Upper lobe of left lung (tissue), 6 donors: ENCODE measurements at places on chromosomes 13 and 19. TPM values are rescaled to one million over a fixed set of nuclear protein-coding genes. Genes with fewer than 3 reads are reported as not detected.
A peak's percentile ranks its signal among the peaks of the same experiment; 100 is the strongest.

NKG7 gene
- total RNA-seq: 21.0 TPM

ZIC5 gene
- not detected for total RNA-seq

ANGPTL8 gene
- not detected for total RNA-seq

GSX1 gene
- total RNA-seq: not detected

LILRB3 gene
- 106 TPM for total RNA-seq

DNA sequence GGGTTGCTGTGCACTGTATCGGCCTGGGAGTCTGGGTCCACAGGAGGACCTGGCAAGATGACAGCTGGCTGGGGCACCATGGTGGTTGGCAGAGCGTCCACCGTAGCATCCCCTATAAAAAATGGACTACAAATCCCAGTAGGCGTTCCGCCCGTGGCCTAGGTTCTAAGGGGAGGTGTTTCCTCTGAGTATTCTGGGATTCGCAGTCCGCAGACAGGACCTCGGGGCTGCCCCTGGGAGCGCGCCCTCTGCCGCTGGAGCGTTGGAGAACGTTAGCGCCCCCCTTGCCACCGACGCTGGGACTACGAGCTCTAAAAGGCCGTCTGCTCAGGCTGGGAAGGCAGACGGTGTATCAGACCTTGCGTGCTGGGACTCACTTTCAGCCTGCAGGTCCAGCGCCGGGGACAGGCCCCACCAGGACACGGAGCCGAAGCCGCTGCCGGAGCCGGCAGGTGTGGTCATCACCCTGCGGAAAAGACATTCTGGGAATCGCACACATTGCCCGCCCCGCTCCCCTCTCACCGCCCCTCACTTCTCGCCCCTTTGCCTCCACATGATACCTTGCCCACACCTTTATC, 372 bp downstream of the DNAAF3 start:
- DNase-seq: peak; percentile 66
- no peak overlapping the region for H3K27ac ChIP-seq
- H3K27me3 ChIP-seq: no peaks in the 10 kb centered on the region
- peaks cover 7% of the 10 kb centered on the region for H3K4me1 ChIP-seq
- H3K4me3 ChIP-seq: peak overlapping the region; percentile 43

GRCh38 chr13:77230560-77230959, 96.3 kb downstream of the MYCBP2 start:
- no peak overlapping the region for H3K27ac ChIP-seq
- H3K36me3 ChIP-seq: no peaks in the 10 kb centered on the region
- no peaks in the 10 kb centered on the region for H3K27me3 ChIP-seq
- DNase-seq: no peak

DNA sequence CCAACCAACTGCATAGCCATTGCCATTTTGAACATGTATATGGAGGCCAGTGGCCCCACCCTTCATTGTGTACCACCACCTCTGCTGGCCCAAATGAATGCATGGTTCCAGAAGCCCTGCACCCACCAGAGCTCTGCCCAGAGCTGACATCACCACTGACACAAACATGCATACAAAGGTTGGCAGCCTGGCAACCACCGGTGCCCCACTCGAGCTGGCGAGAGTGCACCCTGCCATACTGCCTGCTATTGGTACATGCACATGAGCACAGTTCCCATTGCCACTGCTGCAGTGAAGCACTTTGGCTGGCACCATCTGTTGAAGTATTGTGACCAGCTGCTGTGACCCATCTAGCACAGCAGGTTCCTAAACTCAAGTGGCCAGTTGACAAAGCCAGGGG, 1564.9 kb downstream of the OLFM4 start:
- H3K4me1 ChIP-seq: no peaks in the 10 kb centered on the region
- H3K36me3 ChIP-seq: no peaks in the 10 kb centered on the region
- no peaks in the 10 kb centered on the region for H3K27me3 ChIP-seq

- H3K36me3 ChIP-seq: no peaks in the 10 kb centered on the region
- H3K4me3 ChIP-seq: no peak overlapping the region
- H3K27me3 ChIP-seq: no peaks in the 10 kb centered on the region
- H3K27ac ChIP-seq: no peak overlapping the region
Observed at GRCh38 chr19:39199025-39199424, 2.3 kb downstream of the NCCRP1 start.

DNA sequence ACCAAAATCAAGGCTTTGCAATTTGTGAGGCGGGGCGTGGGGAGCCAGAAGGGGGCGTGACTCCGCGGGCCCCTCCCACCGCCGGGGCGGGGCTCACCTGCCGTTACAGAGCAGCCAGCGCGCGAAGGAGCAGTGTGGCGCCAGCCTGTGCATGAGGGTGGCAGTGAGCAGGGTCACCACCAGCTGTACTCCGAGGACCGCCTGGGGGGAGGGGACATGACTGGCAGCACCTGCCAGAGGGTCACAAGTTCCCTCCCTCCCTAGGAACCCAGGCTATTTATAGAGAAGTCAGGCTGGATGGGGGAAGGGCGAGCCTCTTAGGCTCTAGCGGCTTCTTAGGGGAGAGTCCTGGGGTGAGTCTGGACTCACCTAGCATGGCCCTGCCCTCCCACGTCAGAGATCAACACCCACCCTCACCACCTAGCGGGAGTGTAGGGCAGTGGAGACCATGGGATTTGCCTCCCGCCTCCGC, 3.6 kb downstream of the TMEM161A start:
- H3K4me3 ChIP-seq: no peak overlapping the region
- peaks cover 6% of the 10 kb centered on the region for H3K36me3 ChIP-seq
- no peak overlapping the region for H3K27ac ChIP-seq
- H3K27me3 ChIP-seq: no peaks in the 10 kb centered on the region

DNA sequence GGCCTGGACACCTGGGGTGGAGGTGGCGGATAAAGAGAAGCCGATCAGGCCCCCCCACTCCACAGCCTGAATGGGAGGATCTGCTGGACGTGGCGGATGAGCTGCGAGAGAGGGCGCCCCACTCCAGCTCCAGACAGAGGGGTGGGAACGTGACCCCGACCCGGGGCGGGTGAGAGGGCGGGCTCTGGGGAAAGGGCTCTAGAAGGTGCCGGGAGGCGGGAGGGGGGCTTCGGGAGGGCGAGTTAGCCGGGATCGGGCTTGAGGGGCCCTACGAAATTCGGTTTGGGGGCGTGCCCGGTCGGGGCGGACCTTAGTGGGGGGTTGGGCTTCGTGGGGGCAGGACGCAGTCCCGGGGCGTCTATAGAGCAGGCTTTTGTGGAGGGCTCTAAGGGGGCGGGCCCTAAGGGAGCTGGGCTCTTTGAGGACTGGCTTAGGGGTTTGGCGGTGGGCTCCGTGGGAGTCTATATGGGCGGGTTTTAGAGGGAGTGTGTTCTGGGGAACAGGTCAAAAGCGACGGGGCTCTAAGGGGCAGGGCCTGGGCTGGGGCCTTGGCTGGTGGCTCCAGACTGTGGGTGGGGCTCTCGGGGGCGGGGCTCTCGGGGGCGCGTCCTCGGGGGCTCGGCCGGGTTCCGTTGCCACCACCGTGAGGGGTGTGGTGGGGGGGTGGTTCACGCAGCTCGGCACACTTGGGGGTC, 4.1 kb upstream of the NANOS3 start:
- H3K27ac ChIP-seq: no peak overlapping the region
- DNase-seq: no peak
- no peaks in the 10 kb centered on the region for H3K36me3 ChIP-seq
- no peaks in the 10 kb centered on the region for H3K27me3 ChIP-seq

- H3K27ac ChIP-seq: no peak overlapping the region
- no peak for DNase-seq
- peaks cover 5% of the 10 kb centered on the region for H3K36me3 ChIP-seq
- H3K27me3 ChIP-seq: no peaks in the 10 kb centered on the region
Observed at GRCh38 chr19:13783565-13784500, 9.6 kb downstream of the C19orf53 start.

- H3K4me3 ChIP-seq: no peak overlapping the region
- H3K36me3 ChIP-seq: no peaks in the 10 kb centered on the region
- no peaks in the 10 kb centered on the region for H3K27me3 ChIP-seq
- no peak overlapping the region for H3K27ac ChIP-seq
- no peak for DNase-seq
Observed at GRCh38 chr13:28449826-28450773, 44.8 kb downstream of the FLT1 start.

- H3K27me3 ChIP-seq: no peaks in the 10 kb centered on the region
- no peak overlapping the region for H3K4me3 ChIP-seq
- H3K36me3 ChIP-seq: no peaks in the 10 kb centered on the region
- DNase-seq: no peak
- H3K4me1 ChIP-seq: no peaks in the 10 kb centered on the region
Observed at GRCh38 chr19:38478273-38478971, 44.9 kb downstream of the RYR1 start.

GRCh38 chr19:45279587-45280192, 28.6 kb downstream of the MARK4 start:
- H3K4me1 ChIP-seq: no peaks in the 10 kb centered on the region
- no peaks in the 10 kb centered on the region for H3K27me3 ChIP-seq
- H3K4me3 ChIP-seq: no peak overlapping the region
- H3K36me3 ChIP-seq: peaks cover 44% of the 10 kb centered on the region
- no peak overlapping the region for H3K27ac ChIP-seq
- no peak for DNase-seq

DNA sequence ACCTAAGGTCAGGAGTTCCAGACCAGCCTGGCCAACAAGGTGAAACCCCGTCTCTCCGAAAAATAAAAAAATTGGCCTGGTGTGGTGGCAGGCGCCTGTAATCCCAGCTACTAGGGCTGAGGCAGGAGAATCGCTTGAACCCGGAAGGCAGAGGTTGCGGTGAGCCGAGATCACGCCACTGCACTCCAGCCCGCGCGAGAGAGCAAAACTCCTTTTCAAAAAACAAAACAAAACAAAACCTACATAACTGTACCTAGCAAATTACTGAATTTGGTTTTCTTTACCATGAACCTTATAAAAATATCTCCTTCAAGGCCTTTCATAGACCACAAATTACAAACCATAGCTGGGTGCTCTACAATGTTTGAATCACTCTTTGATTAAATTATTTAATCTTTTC, 760 bp downstream of the ZNF91 start:
- no peaks in the 10 kb centered on the region for H3K27me3 ChIP-seq
- peak overlapping the region; percentile 66 for H3K4me3 ChIP-seq
- peaks cover 21% of the 10 kb centered on the region for H3K4me1 ChIP-seq
- no peaks in the 10 kb centered on the region for H3K36me3 ChIP-seq
- DNase-seq: peak; percentile 49

- H3K27ac ChIP-seq: no peak overlapping the region
- H3K36me3 ChIP-seq: no peaks in the 10 kb centered on the region
- no peak overlapping the region for H3K4me3 ChIP-seq
- DNase-seq: no peak
Observed at GRCh38 chr19:54389553-54389952, 24.8 kb upstream of the LAIR1 start.

DNA sequence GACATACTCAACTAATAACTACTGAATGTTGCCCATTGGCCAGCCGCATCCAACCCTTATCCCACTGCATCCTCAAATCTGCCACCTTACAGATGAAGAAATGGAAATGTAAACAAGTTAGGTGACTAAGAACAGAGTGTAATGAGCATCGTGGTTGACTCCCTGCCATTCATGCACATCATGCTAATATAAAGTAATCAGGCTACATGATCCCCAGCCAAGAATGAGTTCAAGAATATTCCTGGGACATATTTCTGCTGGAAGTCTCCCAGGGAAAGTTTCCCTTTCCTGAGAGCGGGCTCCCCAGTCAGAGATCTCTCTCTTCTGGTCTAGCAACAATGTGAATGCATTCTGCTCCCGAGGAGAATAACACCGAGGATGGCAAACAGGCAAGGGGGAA, 55.9 kb upstream of the SERP2 start:
- H3K4me3 ChIP-seq: no peak overlapping the region
- no peaks in the 10 kb centered on the region for H3K27me3 ChIP-seq
- no peak overlapping the region for H3K27ac ChIP-seq
- H3K4me1 ChIP-seq: no peaks in the 10 kb centered on the region

- H3K4me1 ChIP-seq: peaks cover 9% of the 10 kb centered on the region
- H3K27me3 ChIP-seq: peaks cover 27% of the 10 kb centered on the region
- peak overlapping the region; percentile 12 for H3K4me3 ChIP-seq
Observed at GRCh38 chr19:1513499-1514294, 878 bp upstream of the ADAMTSL5 start.

- DNase-seq: no peak
- H3K36me3 ChIP-seq: no peaks in the 10 kb centered on the region
- no peak overlapping the region for H3K27ac ChIP-seq
- H3K27me3 ChIP-seq: no peaks in the 10 kb centered on the region
- H3K4me3 ChIP-seq: no peak overlapping the region
- no peaks in the 10 kb centered on the region for H3K4me1 ChIP-seq
Observed at GRCh38 chr13:44386913-44387556, 13.4 kb downstream of the SERP2 start.

- H3K27ac ChIP-seq: no peak overlapping the region
- H3K36me3 ChIP-seq: no peaks in the 10 kb centered on the region
- no peak for DNase-seq
- H3K4me1 ChIP-seq: no peaks in the 10 kb centered on the region
Observed at GRCh38 chr13:54357284-54357933, 1328.8 kb downstream of the OLFM4 start.

- H3K27ac ChIP-seq: peak overlapping the region; percentile 99
- peaks cover 11% of the 10 kb centered on the region for H3K36me3 ChIP-seq
- no peak for DNase-seq
Observed at GRCh38 chr19:12789098-12789903, 2.0 kb upstream of the JUNB start.

GRCh38 chr13:19597523-19597922, 35.9 kb upstream of the MPHOSPH8 start:
- no peaks in the 10 kb centered on the region for H3K36me3 ChIP-seq
- H3K27me3 ChIP-seq: peaks cover 12% of the 10 kb centered on the region
- no peak for DNase-seq
- H3K4me3 ChIP-seq: no peak overlapping the region
- peaks cover 12% of the 10 kb centered on the region for H3K4me1 ChIP-seq

- peak within 1 kb of the TSS; percentile 88 for H3K27ac ChIP-seq
- peaks cover 28% of the 10 kb centered on the region for H3K4me1 ChIP-seq
- no peaks in the 10 kb centered on the region for H3K27me3 ChIP-seq
- H3K4me3 ChIP-seq: peak within 1 kb of the TSS; percentile 97
Observed at GRCh38 chr19:2151339-2152229, at the start of gene AP3D1. TSS of gene AP3D1 (minus strand) at chr19:2151566. CDS start at chr19:2151334, 232 bp downstream.

GRCh38 chr13:45765464-45765863, 63.3 kb downstream of the CBY2 start:
- H3K4me1 ChIP-seq: no peaks in the 10 kb centered on the region
- H3K36me3 ChIP-seq: no peaks in the 10 kb centered on the region
- H3K27ac ChIP-seq: no peak overlapping the region

DNA sequence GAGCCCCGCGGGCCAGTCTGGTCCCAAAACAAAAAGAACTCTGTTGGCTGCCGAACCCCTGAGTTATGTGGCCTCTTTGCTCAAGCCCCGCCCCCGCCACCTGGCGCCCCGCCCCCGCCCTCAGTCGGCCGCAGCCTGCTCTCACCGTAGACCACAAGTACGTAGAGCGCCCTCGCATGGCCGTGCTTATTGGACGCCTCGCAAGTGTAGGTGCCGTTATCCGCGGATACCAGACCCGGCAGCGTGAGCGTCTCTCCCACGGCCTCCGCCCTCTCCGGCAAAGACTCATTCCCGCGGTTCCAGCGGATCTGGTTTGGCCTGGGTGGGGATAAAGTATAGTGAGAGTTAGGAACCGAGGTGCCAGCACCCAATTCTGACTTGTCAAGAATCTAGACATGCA, 5.5 kb upstream of the ZNF428 start:
- no peak overlapping the region for H3K4me3 ChIP-seq
- H3K4me1 ChIP-seq: peaks cover 3% of the 10 kb centered on the region
- peak; percentile 66 for DNase-seq
- no peaks in the 10 kb centered on the region for H3K27me3 ChIP-seq
